ENCODE measurements at places on chromosomes 5 and 9.

DNA sequence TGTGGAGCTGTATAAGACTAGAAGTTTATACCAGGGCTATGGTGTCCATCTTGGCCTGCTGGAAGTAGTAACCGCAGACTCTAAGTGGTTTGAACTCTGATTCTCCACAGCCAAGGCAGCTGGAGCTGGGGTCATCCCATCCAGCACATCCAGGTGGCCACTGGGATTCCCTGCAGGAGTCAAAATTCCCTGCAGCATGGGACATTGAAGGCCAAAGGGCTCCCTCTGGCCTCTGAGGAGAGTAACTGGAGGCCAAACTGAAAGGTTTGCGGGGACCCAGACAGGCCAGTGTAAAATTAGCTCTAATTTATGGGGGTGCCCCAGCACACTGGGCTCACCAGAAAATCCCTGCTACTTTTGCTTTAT lies 12.2 kb upstream of the PRXL2C start:
- DNase-seq = no peak

- no peak for DNase-seq
Measured at GRCh38 chr5:127447827-127448226, 69.6 kb upstream of the PRRC1 start.

GRCh38 chr9:131180454-131180853 lies 55.1 kb downstream of the NUP214 start:
- DNase-seq = no peak

GRCh38 chr5:40677456-40677855 lies 2.3 kb upstream of the PTGER4 start:
- DNase-seq = no peak

DNA sequence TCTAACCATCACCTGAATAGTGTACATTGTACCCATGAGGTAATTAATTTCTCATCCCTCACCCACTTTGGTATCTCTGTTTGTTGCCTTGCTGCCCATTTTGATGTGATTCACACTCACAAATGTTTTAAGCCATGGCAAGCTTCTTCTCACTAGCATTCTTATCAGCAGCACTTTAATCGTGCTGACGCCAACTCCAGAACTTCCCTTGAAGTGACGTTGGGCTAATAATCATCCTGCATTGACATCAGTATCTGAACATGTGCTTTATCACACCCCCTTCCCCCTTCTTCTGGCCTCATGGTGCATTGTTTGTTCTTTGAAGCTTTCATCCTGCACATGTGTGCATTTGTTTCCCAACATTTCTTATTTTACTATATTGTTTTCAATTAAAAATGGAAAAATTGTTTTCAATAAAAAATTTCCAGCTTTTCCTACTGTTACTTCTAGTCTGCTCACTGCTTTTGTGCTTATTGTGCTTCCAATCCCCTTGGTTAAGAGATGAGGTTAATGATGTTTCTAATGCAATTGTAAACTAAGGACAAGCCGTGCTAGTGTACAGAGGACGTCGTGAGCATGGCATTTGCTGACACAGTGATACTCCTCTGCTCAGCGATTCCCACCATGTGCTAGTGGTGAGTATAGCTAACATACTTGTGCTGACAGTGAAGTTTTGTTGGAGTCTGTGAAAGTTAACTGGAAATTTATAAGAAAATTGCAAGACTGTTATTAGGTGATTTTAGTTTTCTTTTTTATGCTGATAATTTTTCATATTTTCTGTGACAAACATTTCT lies 238.5 kb downstream of the KDM4C start:
- DNase-seq = no peak

GRCh38 chr9:19660019-19660418 lies 128.8 kb downstream of the SLC24A2 start:
- no peak for DNase-seq

DNA sequence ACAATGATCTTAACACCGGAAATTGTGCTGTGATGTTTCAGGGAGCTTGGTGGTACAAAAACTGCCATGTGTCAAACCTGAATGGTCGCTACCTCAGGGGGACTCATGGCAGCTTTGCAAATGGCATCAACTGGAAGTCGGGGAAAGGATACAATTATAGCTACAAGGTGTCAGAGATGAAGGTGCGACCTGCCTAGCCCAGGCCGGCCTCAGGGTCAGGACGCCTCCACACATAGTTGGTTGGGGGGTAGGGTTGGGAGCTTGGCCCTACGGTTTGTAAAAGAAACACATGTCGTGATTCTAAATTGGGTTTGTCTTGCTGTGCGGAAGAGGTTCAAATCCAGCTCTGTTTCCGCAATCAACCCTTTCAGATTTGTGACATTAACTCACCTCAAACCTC lies 6.6 kb downstream of the FCN2 start:
- no peak for DNase-seq

DNA sequence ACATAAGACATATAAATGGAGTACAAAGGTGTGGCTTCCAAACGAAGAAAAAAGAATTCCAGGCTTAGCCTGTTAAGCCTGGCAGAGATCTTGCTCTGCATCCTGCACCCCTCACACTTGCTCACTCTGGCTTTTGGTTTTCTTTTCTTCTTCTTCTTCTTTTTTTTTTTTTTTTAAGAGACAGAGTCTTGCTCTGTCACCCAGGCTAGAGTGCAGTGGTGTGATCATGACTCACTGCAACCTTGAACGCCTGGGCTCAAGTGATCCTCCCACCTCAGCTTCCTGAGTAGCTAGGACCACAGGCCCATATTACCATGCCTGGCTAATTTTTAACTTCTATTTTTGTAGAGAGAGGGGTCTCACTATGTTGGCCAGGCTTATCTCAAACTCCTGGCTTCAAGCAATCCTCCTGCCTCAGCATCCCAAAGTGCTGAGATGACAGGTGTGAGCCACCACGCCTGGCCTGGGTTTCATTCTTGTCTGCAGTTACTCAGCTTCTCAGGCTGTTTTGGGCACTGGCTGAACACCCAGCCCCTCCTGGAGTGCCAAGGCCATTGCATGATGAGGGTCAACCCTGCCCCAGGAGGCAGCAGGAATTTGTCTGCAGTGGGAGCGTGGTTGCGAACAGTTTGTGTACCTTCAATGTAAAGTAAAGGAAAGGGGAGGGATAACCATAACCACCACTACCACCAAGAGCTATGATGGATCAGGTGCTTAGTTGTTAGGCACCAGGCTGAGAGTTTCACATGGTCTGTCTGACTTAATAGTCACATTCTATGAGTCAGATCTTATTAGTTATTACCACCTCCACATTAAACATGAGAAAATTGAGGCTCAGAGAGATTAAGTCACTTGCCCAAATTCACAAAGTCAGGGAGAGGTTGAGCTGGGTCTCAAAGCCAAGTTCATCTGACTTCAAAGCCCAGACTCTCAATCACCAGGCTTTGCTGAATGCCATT lies 219.2 kb upstream of the PANK3 start:
- no peak for DNase-seq

DNA sequence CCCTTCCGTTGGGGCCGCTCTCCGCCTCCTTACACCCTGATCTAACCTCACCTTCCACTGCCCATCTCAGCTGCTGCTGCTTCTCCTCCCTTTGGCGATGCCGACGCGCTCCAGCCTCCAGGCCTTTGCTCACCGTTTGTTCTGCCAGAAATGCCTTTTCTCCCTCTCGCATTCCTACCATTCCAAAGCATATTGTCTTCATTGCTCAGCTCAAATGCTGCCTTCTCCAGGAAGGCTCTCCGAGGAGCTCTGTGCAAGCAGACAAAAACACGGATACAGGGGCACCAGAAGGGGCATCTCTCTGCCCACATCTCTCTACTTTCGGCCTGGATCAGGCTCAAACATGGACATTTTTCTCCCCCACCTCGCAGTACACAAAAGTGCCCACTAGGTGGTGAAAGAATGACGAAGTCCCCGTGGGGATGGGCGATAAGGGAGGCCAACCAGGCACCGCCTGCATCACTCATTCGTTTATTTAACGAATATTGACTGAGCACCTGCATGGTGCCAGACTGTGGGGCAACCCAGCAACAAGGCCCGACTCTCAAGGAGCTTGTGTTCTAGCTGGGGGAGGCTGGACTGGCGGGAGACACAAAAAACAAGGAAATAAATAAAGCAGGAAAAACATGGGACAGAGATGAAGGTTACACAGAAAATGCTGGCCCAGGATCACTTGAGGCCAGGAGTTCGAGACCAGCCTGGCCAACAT lies 7.3 kb upstream of the GRHPR start:
- peak; percentile 44 for DNase-seq

DNA sequence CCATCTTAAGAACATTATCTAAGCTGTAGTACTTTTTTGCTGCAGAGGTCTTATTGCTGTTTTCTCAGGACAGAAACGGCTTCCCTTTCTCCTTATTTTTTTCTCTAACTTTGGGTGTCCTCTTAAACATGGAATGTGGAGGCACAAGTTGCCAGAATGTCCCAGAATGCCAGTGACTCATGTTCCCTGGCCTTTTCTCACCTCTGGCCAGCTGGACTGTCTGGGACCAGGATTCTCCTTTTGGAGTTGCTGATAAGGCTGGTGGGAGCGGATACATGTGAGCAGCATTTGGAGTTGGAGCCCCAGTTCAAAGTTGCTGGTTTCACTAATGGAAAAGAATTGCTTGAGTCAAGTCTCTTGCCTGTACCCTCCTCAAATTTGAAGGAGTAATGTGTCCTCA lies 112.8 kb downstream of the ARHGAP26 start:
- DNase-seq = no peak

- no peak for DNase-seq
Measured at GRCh38 chr9:103362986-103363385, 367.9 kb downstream of the CYLC2 start.

- peak; percentile 59 for DNase-seq
Measured at GRCh38 chr5:139273572-139274289, 19.8 kb upstream of the MATR3 start.

- no peak for DNase-seq
Measured at GRCh38 chr5:14250748-14251701, 107.9 kb downstream of the TRIO start.

DNA sequence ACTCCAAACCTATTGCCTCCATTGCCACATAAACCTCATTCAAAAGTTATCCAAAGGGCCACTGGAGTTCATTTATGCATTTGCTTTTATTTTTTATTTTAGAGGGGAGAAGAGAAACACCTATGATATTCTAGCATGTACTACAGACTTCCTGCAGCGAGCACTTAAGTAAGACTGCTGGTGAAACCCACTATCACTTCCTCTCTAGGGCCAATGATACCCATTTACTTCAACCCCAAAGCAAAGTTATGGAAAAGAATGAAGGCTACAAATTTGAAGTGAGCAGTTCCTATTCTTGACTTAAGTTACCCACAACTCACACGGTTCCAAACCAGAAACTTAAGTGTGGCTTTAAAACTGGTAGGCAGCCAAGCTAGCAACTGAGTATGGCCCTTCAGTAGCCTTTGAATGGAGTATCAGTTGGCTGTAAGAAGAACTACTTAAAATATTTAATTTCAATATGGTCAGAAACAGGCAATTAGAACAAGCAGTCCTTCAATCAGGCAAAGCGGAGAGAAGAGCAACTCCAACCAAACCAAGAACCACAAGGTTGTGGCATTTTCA lies 94.1 kb downstream of the GPR21 start:
- no peak for DNase-seq
